Activated T-helper 17 cell treated with anti-CD3 and anti-CD28 coated beads, Interleukin-2, amount 50 U/mL, for 72 hours (primary cell): ENCODE measurements at places on chromosomes 5 and 9.
A peak's percentile ranks its signal among the peaks of the same experiment; 100 is the strongest.

DNA sequence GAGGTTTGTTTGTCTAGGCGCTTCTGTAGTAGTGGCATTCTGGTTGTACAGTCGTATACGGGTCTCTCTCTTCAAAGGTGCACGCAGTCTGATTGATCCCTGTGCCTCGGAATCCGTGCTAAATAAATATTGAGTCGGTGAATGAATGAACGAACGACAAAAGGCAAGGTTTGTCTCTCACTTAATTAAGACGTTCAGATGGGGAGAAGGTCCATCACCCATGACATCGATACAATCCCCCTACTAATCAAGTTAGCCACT lies 500 bp upstream of the CREBRF start:
- ATAC-seq: no peak

DNA sequence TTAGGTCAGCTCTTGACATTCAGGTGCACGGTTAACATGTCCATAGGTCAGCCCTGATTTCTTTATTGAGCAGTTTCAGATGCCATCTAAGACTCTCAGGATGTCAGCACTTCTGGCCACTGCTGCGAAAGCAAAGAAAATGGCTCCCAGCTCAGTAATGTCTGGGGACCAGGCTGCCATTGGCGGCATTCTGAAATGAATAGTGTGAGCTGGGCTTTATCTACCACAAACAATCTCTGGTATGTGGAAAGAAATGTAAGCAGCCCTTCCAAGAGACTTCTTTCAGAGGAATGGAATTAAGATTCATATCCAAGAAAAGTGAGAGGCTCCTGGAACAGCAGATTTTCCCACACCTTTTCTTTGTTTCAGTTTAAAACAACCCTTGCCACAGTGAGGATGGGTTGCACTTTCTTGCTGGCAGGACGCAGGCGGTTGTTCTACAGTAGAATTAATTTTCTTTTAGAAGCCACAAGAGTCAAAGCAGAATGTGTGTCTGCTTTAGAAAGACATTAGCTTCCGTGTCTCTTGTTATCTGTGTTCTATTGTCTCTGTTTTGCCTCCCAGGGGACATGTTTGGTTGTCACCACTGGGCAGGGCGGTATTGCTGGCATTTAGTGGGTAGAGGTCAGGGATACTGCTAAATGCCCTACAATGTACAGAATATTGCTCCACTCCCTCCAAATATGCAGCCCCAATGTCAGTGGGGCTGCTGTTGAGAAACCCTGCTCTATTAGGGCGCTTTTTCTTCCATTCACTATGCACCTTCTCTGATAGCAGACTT lies 149.9 kb upstream of the ANKH start:
- no peak for ATAC-seq

- ATAC-seq: no peak
Observed at GRCh38 chr5:108481355-108481931, 99.5 kb upstream of the FBXL17 start.

GRCh38 chr9:68998385-68998784 lies 15.5 kb downstream of the PRKACG start:
- no peak for ATAC-seq

DNA sequence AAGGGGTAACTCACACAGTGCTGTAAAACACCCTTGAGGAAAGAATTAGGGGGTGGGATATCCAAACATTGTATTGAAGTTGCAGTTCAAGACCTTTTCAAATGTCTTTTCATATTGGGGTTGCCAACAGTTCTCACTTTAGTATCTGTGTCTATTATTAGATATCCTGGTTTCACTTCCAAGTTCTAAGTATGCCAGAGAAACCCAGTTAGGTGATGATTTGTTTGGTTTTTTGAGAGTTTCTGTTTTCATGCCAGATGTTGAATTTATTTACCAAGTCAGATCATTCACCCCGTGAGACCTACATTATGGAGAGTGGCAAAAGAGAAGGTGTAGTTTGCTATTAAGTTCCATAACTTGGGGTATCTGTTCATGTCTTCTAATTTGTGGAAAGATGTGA lies 64.5 kb downstream of the C9orf152 start:
- ATAC-seq: peak; percentile 3

- ATAC-seq: peak; percentile 58
Observed at GRCh38 chr5:39072925-39073766, 1.1 kb downstream of the RICTOR start.

DNA sequence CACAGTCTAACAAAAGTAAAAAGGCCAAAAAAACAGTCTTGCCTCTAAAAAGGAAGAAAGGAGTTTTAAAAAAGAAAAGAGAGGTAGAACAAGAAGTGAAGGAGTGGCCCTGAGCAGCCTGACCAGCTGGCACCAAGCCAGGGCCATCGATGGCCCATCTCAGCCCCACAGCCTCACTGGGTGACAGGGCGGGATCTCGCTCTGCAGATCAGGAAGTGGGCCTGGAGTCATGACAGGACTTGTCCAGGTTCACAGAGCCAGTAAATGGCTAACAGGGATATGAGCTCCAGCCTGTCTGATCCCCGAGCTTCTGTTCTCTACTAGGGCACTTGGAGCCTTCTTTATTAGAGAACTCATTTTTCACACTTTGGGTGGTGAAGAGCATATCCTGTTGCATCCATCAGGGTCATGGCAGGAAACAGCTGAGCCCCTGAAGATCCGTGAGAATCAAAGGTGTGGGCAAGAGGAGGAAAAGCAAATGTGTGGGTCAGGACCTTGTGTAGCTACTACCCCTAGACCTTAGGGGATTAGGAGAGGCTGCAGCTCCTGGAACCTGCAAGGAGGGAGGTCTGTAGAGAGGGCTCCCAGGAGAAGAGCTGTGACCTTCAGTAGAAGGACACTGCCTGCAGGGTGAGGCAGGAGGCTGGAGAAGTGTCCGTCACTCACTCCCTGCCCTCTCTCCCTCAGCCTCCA lies 299.0 kb upstream of the MSX2 start:
- ATAC-seq: no peak

- ATAC-seq: no peak
Observed at GRCh38 chr5:166401391-166401790, 1890.1 kb upstream of the WWC1 start.

- no peak for ATAC-seq
Observed at GRCh38 chr9:11148189-11148588, 535.4 kb upstream of the PTPRD start.

DNA sequence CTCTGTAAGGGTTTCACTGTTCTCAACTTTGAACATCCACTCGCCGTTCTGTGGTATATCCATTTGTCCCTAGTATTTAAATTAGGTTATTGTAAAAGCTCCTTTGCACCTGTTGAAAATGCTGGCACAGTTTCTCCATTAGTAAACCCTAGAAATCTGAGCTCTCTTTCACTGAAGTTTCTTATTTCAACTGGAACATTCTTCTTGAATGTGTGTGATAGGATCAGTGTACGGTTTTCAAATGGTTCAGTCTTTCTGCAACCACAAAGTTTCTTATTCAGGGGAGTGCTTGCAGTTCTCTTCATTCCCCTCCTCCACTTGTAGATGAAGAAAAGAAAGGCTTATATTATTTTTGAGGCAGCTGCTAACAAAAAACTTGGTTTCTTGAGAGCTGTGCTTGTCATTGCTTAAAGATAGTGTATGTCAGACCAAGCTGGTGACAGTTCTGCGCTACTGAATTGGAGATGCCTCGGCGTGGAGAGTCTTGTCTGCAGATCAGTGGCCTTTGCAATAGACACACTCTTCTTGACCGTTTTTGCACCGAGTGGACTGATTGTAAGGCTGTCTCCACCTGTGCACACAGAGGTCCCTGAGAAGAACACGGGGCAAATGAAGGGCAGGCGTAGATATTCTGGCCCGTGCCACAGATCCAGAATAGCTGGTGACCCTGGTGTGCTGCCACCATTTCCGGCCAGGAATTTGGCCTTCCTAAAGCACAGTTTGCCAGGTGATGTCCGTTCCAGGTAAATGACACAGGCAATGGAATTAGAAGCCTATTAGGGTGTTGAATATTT lies 102.2 kb downstream of the TRIO start:
- ATAC-seq: no peak

- ATAC-seq: no peak
Observed at GRCh38 chr9:110911659-110912418, 126.4 kb downstream of the LPAR1 start.

DNA sequence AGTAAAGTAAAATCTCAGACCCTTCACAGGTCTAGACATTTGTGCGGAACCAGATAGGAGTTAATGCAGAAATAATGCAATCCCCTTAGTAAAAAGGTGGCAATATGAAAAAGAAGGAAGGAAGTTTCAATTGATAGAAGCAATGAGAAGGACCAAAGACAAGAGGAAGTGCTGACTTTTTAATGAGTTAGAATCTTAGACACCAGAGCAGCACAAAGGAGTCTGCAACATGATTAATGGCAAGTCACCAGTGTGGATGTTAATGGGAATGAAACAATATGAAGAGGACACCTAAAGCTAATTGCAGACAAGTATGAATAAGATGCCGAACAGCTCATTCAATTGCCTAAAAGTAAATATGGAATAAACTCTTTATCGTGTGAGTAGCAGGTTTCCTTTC lies 50.9 kb downstream of the MEGF9 start:
- ATAC-seq: no peak

DNA sequence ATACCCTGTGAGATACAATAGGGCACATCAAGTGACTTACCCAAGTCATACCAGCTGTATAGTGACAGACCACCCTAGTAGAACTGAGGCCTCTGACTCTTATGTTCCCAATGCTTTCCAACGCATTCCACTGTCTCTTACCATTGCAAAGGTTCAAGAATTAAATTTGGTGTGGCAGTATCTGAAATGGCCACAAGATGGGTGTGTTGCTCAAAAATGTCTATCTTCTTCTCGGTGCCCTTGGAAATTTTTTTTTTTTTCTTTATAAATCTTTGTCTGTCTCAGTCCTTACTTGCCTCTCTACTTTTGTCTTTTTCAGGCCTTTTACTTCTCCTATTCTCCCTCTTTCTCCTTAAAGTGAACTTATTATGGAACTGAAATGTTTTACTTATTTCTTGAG lies 48.4 kb downstream of the GPR21 start:
- no peak for ATAC-seq

GRCh38 chr5:22835686-22836085 lies 17.5 kb downstream of the CDH12 start:
- ATAC-seq: no peak

DNA sequence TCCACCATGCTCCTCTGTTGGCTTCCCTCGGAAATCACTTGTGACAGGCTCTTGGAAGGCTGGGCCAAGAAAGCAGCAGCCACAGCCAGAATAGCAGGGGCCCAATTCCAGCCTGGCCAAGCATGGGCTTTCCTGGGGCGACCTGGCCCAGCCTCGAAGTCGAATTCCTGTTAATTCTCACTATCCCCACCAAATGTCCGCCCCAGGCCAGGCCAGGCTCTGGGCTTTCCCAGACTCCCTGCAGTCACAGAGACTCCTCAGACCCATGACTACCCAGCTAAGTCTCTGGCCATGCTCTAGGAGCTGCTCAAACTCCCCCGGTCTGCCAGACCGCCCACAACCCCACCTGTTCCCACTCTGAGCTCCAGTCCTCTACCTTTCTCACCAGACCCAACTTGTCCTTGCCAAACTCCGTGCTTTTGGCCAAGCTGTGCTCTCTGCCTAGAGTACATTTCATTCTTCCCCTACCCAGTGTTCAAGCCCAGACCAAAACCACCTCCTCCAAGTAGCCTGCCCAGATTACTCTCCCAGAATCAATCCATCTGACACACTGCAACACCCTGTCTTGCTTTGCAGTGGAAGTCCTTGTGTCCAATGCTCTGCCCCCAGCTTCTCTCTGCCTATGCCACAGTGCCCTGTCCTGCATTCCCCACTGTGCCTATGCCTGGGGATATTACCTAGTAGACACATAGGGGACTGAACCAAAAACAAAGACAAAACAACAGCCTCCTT lies 26.2 kb downstream of the SHB start:
- ATAC-seq: no peak

GRCh38 chr5:103706939-103707682 lies 144.5 kb upstream of the NUDT12 start:
- ATAC-seq: no peak
